Stimulated activated CD8-positive, alpha-beta memory T cell treated with anti-CD3 and anti-CD28 coated beads, Interleukin-15, amount 100 ng/mL, for 1 hour (primary cell): ENCODE measurements at places on chromosomes 7 and 10.

DNA sequence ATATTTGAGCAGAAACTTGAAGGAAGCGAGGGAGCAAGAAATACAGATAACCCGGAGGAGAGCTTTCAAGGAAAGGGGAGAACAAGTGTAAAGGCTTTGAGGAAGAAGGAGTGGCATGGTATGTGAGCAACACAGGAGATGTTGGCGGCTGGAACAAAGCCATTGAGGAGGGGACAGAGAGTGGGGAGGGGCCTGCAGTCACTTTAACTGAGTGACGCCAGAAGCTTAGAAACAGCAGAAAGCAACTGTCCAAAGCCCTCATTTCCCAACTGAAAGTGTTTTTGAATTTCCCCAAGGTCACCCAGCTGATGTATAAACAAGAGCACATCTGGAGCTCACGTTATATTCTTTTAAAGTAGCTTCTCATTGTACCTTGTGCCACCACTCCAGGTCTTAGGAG is 19.1 kb downstream of the AUTS2 start:
- DNase-seq: no peak

DNA sequence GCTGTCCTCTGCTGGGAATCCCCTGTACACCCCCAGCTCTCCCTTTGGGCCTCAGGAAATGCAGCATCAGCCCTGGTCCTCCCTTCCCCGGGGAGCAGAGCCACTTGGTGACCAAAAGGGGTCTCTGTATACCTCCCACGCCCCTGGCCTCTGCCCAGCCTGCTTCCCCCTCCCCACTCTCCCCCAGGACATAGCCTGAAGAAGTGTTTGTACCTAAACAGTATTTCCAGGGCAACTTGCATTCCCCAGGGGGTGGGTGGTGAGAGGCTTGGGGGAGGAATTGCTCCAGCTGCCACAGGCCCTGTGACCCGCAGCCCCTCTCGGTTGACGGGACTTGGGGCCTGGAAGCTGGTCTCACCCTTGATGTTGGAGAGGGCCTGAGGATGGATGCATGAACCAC is 39.3 kb downstream of the TMEM270 start:
- no peak for DNase-seq

DNA sequence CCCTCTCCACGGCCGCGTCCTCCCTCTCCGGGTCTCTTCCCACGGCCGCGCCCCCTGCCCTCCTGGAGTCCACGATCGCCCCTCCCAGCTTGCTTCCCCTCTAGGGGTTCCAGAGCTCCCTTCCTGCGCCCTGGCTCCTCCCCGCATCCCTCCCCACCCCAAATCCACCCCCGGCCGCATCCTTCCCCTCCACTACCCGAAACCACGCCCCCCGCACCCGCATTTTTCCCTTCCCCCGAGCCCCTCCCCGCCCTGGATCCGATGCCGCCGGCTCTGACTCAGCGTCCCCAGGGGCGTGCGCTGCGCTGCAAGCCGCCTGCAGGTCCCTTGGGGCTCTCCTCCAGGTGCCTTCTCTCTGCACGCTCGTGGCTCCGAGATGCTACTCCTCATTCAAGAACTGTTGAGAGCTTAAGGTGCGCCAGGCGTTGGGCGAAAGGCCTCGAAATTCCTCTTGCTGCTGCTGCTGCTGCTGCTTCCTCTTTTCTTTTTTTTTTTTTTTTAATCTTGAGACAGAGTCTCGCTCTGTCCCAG is 372 bp upstream of the TMEM130 start:
- DNase-seq: peak; percentile 27

DNA sequence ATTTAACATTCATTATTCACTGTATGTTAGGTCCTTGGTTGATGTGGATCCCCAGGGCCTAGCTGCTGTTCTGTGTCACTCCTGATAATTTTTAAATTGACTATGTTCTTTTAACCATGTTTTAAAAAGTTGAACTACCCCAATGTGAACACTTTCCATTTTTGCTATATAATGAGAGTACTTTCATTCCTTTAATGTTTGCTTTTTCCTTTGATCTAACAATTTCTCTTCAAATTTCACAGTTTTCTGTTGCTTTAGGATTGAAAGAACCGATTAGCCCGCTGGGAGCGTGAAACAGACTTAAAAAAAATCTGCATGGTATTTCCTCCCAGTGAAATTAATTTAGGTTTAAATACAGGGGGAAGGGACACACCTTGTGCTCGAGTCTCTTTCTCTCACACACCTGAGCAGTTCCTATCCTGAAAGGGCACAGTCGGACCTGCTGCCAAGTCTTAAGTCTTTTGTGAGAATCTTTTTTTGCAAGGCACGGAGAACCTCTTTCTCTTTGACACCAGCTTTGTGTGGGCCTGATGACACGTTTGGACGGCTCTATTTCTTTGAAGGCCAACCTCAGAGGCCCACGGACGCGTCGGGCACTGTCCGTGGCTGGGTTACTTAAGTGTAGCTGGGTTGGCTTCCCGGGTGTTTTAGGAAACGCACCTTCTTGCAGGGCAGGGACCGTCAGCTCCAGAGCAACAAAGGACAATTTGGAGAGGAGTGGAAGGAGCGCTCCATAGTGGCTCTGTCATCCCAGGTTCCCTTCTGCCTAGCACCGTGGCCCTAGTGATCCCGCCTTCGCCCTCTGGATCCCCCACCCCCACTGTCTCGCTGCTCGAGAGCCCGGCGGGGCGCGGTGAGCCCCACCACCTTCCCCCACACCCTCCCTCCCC is 1.0 kb upstream of the CHN2 start:
- no peak for DNase-seq

DNA sequence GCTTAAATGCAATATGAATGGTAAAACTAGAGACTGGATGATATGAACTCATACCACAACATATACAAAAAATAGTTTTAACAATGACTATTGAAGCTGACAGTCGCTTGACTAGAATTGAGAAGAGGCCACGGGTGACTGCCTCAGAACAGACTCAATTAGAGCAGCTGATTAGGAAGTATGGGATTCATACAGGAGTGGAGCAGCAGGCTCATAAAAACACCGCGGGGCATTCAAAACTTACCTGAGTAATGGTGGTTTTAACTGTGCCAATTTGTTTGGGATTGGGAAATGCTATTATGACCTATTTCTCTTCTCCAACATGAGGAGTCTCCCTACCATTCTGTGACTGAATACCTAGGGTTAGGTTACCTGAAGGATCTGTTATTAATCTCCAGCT is 2.1 kb downstream of the CADPS2 start:
- DNase-seq: no peak

- no peak for DNase-seq
Observed at GRCh38 chr10:28200775-28201174, 102.1 kb downstream of the MPP7 start.

GRCh38 chr10:132975831-132976682 is 33.7 kb upstream of the CFAP46 start:
- DNase-seq: no peak

DNA sequence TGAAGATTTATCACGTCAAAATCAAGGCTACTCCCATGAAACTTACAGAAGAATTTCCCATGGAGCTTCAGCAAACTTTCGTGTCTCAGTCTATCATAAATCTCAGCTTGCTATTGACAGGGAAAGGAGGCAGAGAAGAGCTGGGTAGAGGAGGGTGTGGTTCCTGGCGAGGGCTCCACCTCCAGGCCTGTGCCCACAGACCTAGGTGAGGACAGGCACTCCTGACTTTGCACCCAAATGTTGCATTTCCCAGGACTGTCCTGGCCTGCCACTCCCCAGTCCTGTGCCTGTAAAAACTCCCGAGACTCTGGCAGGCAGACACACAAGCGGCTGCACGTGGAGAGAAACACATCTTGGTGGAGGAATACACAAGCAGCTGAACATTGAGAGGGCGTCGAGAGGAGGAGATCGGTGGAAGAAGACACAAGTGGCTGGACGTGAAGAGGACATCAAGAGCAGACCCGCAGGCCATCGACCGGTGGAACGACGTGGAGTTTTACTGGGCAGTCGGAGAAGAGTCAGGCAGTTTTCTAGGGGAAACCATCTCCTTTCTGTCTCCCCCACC is 145.1 kb downstream of the CTNNA3 start:
- DNase-seq: no peak

GRCh38 chr7:129532375-129532774 is 30.0 kb downstream of the SMKR1 start:
- DNase-seq: no peak

- DNase-seq: no peak
Observed at GRCh38 chr7:117470777-117471176, 9.0 kb upstream of the CFTR start.

GRCh38 chr7:4014346-4015050 is 667.6 kb upstream of the FOXK1 start:
- DNase-seq: no peak

GRCh38 chr7:28078036-28078901 is 102.3 kb downstream of the JAZF1 start:
- peak; percentile 19 for DNase-seq

- no peak for DNase-seq
Observed at GRCh38 chr7:51482976-51483375, 166.4 kb upstream of the COBL start.

DNA sequence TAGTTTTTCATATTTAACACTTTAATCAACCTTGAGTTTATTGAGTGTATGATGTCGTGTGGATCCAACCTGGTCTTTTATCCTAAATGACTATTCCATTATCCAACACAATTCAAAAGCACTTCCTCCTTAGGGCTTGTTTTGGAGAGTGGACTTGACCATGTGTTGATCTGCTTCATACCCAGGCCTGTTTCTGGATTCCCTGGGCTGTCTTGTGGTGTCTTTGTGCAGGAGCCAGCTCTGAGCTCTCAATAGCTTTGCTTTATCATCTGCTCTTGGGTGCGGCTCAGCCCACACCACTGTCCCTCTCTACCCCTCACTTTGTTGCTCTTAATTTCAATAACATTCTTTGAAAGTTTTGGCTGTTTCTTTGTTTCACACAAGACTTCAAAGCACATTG is 70.9 kb upstream of the CHST15 start:
- DNase-seq: no peak

DNA sequence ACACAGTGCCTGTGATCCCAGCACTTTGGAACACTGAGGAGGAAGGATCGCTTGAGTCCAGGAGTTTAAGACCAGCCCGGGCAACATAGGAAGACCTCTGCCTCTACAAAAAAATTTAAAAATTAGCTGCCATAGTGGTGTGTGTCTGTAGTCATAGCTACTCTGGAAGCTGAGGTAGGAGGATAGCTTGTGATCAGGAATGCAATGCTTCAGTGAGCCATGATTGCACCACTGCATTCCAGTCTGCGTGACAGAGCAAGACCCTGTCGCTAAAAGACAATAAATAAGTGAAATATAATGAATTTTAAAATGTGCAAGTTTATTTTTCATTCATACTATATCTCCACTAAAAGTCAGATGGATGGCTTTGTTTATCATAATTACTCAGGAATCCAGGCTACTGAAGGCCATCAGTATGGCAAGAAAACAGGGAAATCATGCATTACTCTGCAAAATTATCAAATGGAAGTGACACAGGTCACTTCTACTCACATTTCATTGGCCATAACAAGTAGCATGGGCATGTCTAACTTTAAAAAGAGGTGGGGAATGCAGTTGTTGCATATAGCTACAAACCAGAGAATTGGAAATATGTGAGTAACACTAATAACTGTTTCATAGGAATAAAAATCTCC is 32.9 kb upstream of the FAM3C start:
- DNase-seq: no peak

DNA sequence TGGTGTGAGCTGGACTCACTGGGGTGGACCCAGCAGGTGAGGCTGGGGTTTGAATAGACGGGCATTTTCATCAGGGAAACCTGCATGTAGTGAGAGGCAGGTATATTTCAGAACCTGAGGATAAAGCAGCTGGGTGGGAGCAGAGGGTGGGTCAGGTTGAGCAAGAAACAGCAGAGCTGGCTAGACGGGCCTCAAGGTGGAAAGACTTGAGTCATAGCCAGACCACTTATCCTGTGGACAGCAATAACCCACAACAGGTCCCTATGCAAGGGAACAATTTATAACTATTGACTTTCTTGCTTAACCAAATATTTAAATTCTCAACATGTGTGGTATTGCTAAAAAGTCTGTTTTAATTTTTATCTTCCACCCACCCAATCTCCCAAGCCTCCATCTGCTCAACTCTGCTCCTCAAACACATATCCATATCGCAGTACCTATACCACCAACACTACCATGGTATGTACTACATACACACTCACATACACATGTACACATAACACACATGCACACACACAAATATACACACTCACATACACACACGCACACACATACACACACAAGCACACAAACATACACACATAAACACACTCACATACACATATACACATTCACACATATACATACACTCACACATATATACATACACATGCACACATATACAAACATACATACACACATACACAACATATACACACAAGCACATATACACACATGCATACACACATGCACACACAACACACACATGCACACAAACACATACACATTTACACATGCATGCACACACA is 129.0 kb upstream of the C7orf33 start:
- no peak for DNase-seq

- no peak for DNase-seq
Observed at GRCh38 chr7:73431041-73431835, 2.3 kb upstream of the FZD9 start.

DNA sequence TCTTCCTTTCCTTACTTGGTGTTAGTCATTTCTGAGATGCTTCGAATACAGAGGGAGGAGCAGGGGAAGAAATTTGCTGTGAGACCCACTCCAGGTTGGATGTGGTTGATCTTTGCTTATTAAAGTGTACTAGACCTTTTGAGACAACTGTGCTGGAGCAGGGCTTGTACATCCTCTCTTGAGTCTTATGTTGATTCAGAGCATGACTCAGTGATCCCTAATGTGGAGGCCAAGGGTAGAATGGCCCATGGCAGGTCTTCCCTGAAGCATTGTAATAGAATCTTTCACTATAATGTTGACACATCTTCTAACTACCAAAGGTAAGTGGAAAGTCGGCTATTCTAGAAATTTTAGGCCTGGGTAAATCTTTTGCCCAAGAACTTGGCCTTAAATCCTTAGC is 17.0 kb upstream of the SFR1 start:
- DNase-seq: no peak

DNA sequence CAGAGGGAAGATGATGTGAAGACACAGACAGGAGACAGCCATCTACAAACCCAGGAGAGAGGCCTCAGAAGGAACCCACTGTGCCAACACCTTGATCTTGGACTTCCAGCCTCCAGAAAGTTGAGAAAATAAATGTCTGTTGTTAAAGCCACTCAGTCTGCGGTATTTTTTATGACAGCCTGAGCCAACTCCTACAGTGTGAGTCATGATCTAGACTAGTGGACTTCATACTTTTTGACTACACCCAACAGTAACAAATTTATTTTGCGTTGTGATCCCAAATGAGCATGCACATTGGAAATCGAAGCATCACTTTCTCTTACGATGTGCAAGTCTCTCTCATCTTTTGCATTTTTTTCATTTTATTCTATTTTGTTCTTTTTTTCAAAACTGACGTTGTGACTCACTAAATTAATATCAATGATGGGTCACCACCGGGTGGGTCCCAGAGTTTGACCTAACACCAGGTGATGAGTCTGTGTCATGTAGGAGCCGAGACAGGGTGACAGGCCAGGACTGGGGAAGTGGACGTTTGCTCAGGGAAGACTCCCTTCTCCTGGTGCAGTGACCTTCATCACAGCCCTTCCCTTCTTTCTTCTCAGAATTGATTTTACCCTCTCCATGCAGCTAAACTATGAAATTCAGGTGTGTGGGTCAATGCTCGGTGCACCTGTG is 28.9 kb downstream of the PHYH start:
- no peak for DNase-seq
